CD4-positive, alpha-beta memory T cell (primary cell): ENCODE measurements at places on chromosomes 16 and 17.

GRCh38 chr17:28484296-28484695 is 10.9 kb downstream of the SLC13A2 start:
- no peak for DNase-seq
- H3K4me3 ChIP-seq = no peak overlapping the region

- no peaks in the 10 kb centered on the region for H3K27me3 ChIP-seq
- H3K4me3 ChIP-seq = no peak overlapping the region
- no peak for DNase-seq
These were observed 19.9 kb downstream of the DCAKD start for GRCh38 chr17:45031231-45032173.

- H3K27me3 ChIP-seq = no peaks in the 10 kb centered on the region
- H3K27ac ChIP-seq = no peak overlapping the region
- peak; percentile 45 for DNase-seq
- no peaks in the 10 kb centered on the region for H3K4me1 ChIP-seq
- H3K36me3 ChIP-seq = no peaks in the 10 kb centered on the region
These were observed 60.3 kb downstream of the RMI2 start for GRCh38 chr16:11405331-11406176.

DNA sequence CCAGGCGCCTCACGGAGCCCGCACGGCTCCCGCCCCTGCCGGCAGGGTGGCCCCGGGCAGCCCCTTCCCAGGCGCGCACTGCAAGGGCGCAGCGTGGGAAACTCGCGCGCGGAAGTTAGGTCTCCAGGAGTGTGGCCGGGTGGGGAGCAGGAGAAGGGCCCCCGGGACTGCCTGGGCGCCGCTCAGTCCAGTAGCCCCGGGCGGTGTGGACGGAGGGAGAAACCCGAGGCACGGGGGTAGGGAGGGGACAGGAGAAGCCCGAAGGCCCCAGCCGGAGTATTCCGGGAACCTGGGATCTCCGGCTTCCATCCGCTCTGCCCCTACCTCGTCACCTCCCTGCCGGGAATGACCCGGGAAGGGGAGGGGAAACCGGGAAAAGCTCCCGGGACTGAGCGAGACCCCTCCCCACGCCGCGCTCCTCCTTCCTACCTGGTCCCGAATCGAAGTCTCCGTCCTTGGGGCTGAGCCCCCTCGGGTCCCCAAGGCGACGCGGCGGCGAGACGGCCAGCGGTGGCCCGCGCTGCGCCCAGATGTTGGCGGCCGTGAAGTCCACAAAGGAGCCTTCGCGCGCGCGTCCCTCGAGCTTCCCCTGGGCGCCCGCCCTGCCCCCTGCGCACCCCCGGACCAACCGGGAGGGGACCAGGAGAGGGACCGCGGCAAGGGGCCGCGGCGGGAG is 418 bp downstream of the SOCS3 start:
- H3K27me3 ChIP-seq = no peaks in the 10 kb centered on the region
- H3K4me3 ChIP-seq = peak overlapping the region; percentile 89
- DNase-seq = no peak
- peak overlapping the region; percentile 93 for H3K27ac ChIP-seq

- no peaks in the 10 kb centered on the region for H3K36me3 ChIP-seq
- H3K27me3 ChIP-seq = no peaks in the 10 kb centered on the region
- no peak overlapping the region for H3K27ac ChIP-seq
- no peak overlapping the region for H3K4me3 ChIP-seq
- H3K4me1 ChIP-seq = no peaks in the 10 kb centered on the region
- no peak for DNase-seq
These were observed 204.7 kb downstream of the ENGASE start for GRCh38 chr17:79279320-79279719.

DNA sequence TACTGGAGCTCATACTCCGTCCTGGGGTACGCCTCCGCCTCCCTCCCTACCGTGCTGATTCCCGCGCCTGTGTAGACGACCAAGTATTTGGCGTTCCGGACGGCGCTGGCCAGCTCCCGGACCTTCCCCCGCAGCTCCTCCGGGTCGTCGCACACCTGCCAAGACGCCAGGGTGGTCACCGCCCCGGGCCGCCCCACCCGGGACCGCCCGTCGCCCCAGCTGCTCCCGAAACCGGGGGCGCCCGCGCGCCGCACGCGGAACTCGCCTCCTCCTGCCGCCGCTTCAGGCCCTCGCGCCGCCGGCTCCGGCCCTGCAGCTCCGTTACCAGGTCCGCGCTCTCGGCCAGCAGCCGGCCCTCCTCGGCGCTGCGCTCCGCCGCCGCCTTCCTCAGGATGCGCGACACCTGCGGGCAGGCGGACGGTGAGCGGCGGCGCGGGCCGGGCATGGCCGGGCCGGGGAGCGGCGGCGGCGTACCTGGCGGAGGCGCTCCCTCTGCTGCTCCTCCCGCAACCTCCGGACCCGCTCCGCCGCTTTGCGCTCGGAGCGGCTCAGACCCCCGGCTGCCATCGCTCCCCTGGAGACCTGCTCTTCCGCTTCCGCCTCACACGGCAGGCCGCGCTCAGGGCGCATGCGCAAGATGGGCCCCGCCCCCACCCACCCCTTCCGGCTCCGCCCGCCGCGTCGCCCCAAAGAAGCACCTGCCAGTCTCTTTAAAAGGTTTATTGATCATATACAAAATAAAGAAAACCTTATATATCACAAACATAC is at the start of gene SIRT7:
Gene SIRT7 (minus strand): TSS at position 612 of the 768 bp plus-strand sequence. CDS start 45 bp downstream, at position 567.
- peak; percentile 79 for DNase-seq
- H3K4me1 ChIP-seq = peaks cover 27% of the 10 kb centered on the region
- H3K27me3 ChIP-seq = no peaks in the 10 kb centered on the region
- peaks cover 33% of the 10 kb centered on the region for H3K36me3 ChIP-seq
- H3K4me3 ChIP-seq = peak within 1 kb of the TSS; percentile 30
- peak within 1 kb of the TSS; percentile 64 for H3K27ac ChIP-seq

DNA sequence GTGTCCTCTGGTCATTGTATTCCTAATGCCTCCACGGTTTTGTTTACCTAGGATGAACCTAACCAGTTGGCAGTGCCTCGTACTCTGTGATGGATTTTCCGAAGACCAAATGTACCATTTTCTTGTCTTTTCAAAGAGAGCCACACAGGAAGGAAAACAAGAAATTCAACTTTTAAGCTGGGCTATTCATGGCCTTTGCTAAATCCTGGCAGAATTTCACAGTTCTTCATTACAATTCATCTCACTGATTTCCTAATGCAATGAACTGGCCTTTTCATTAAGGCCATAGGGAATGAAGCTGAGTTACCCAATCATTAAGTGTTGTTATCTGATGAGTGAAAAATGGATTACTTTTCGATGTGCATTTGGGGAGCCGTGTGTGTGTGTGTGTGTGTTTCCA is 7.9 kb upstream of the KCNJ16 start:
- no peaks in the 10 kb centered on the region for H3K36me3 ChIP-seq
- no peaks in the 10 kb centered on the region for H3K27me3 ChIP-seq
- no peak overlapping the region for H3K4me3 ChIP-seq
- no peak for DNase-seq
- no peak overlapping the region for H3K27ac ChIP-seq

- no peaks in the 10 kb centered on the region for H3K4me1 ChIP-seq
- no peaks in the 10 kb centered on the region for H3K36me3 ChIP-seq
- no peak for DNase-seq
- no peaks in the 10 kb centered on the region for H3K27me3 ChIP-seq
- no peak overlapping the region for H3K27ac ChIP-seq
These were observed 19.3 kb downstream of the MYLK3 start for GRCh38 chr16:46728806-46729205.

- H3K36me3 ChIP-seq = no peaks in the 10 kb centered on the region
- no peaks in the 10 kb centered on the region for H3K27me3 ChIP-seq
- no peak overlapping the region for H3K27ac ChIP-seq
- DNase-seq = no peak
These were observed 68.3 kb upstream of the ALOX12 start for GRCh38 chr17:6927290-6928126.

GRCh38 chr17:55722016-55722736 is 488 bp downstream of the TMEM100 start:
- H3K36me3 ChIP-seq = no peaks in the 10 kb centered on the region
- no peak for DNase-seq
- H3K27me3 ChIP-seq = no peaks in the 10 kb centered on the region
- no peaks in the 10 kb centered on the region for H3K4me1 ChIP-seq

- no peak overlapping the region for H3K27ac ChIP-seq
- no peaks in the 10 kb centered on the region for H3K27me3 ChIP-seq
- no peaks in the 10 kb centered on the region for H3K36me3 ChIP-seq
- no peak for DNase-seq
- no peak overlapping the region for H3K4me3 ChIP-seq
These were observed 13.7 kb upstream of the CDC42EP4 start for GRCh38 chr17:73325527-73325842.

- peaks cover 45% of the 10 kb centered on the region for H3K4me1 ChIP-seq
- H3K4me3 ChIP-seq = no peak overlapping the region
- peak overlapping the region; percentile 85 for H3K27ac ChIP-seq
These were observed 1.4 kb upstream of the SUPT4H1 start for GRCh38 chr17:58353389-58353825.

DNA sequence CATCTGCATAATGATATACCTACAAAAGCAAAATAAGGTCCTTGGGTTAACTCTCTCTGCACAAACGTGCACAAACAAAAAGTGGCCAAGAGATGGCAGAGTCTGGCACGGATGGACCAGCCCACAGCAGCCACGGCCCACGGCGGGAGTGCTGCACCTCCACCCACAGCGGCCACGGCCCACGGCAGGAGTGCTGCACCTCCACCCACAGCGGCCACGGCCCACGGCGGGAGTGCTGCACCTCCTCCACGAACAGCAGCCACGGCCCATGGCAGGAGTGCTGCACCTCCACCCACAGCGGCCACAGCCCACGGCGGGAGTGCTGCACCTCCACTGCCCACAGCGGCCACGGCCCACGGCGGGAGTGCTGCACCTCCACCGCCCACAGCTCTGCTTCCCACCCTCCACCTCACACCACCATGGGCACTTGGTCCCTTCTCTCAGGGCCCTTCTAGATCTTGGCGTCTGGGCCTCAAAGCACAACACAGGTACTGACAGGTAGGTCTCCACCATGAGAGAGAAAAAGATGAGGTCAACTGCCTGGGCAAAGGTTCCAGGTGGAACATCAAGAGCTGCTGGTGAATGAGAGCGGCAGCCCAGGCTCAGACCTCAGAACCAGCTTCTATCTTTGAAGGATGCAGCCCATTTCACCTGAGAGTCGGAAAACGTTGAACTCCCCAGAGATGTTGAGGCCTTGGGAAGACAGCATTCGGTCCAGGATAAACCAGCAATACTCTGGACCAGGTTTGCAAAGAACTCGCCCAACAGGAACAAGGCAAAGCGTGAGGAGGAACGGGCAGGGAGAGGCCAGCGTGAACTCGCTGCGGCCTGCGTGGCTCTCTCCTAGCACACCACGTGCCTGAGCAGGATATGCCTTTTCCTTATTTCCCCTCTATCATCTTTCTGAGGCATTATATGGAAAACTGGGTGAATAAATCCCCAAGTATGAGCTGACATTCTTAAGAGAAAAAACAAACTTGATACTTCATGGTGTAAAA is 124.5 kb downstream of the ZNF778 start:
- H3K4me3 ChIP-seq = no peak overlapping the region
- no peaks in the 10 kb centered on the region for H3K36me3 ChIP-seq
- no peak for DNase-seq

- H3K27ac ChIP-seq = peak overlapping the region; percentile 22
- H3K4me3 ChIP-seq = no peak overlapping the region
- H3K36me3 ChIP-seq = peaks cover 70% of the 10 kb centered on the region
These were observed 14.3 kb downstream of the KPNB1 start for GRCh38 chr17:47663912-47664623.

DNA sequence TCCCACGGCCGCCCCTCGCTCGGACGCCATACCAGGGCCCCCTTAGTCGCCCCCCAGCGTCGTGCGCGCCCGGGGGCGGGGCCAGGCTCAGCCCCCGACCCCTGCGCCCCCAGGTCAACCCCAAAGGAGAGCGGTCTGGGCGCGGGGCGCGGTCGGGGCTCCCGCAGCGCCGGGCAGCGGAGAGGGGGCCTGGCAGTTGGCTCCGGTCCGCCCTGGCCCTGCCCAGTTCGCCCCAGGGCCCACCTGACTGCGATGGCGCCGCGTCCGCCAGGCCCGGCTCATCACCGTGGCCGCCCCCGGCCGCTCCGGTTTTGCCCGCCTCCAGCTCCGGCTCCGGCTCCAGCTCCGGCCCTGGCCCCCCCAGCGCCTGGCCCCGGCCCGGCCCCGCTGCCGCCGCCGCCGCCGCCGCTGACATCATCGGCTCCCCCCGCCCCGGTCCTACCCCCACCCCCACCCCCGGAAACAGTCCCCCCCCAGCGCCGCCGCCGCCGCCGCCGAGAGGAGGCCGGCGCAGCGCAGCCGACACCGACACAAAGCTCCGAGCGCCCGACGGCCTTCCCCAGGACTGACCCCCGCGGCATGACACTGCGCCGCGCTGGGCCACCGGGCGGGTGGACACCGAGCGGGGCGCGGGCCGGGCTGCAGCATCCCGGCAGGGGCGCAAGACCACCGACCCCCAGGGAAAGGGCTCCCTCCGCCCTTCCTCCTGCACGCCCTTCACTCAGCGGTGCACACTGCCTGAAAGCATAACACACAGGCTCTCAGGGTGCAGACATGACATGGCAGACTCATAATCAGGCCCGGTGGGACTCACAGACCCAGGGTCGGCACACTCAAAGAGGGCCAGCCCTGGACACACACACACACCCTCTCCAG is at the start of gene ZBTB4:
Gene ZBTB4 (minus strand): TSS at position 419 of the 876 bp plus-strand sequence. CDS start 12,830 bp downstream, outside the sequence.
- H3K27me3 ChIP-seq = no peaks in the 10 kb centered on the region
- peak within 1 kb of the TSS; percentile 97 for H3K27ac ChIP-seq
- peaks cover 57% of the 10 kb centered on the region for H3K4me1 ChIP-seq

GRCh38 chr17:44359006-44359405 is 4.6 kb downstream of the FAM171A2 start:
- H3K4me1 ChIP-seq = no peaks in the 10 kb centered on the region
- no peak for DNase-seq
- no peak overlapping the region for H3K4me3 ChIP-seq
- H3K36me3 ChIP-seq = no peaks in the 10 kb centered on the region
- peaks cover 3% of the 10 kb centered on the region for H3K27me3 ChIP-seq
- no peak overlapping the region for H3K27ac ChIP-seq

DNA sequence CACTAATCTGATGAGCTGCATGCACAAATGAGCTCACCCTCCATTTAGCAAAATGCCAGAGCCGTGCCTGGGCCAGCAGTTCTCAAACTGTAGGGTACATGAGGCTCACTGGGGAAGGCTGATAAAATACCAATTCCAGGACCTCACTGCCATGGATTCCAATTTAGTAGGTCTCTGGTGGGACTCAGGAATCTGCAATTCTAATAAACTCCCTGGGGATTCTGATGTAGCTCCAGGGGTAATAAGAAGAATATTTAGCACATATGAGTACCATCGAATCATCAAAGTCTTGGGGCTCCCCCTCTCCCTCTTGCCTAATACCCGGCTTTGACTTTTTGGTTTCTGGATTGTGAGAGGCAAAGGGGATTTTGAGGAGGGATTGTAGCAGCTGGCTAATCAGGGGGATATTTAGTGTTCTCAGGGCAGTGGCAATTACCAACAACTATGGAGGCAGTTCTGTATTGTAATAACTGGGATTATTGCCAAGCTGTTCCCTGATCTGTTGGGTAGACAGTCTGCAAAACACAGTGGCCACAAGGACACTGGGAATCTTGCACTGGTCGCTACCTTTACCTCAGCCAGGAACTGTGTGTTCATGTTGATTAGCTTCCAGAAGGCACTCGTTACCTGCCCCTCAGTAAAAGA is 140.4 kb downstream of the SHISA9 start:
- no peak overlapping the region for H3K27ac ChIP-seq
- DNase-seq = no peak
- H3K4me3 ChIP-seq = no peak overlapping the region

- H3K4me1 ChIP-seq = no peaks in the 10 kb centered on the region
- no peak for DNase-seq
- H3K4me3 ChIP-seq = no peak overlapping the region
- no peaks in the 10 kb centered on the region for H3K36me3 ChIP-seq
- no peak overlapping the region for H3K27ac ChIP-seq
These were observed 302.1 kb downstream of the MAP2K6 start for GRCh38 chr17:69716556-69716955.
